ENCODE measurements at places on chromosomes 6 and 20. TPM values are rescaled to one million over a fixed set of nuclear protein-coding genes. Genes with fewer than 3 reads are reported as not detected.

- DNase-seq, result peak; percentile 26
These were observed 101.4 kb downstream of the ADGB start for GRCh38 chr6:146700078-146700686.

OVOL2 gene
- not detected for total RNA-seq

HCRTR2 gene
- total RNA-seq, result not detected

- DNase-seq, result no peak
These were observed 234.1 kb downstream of the TMEM242 start for GRCh38 chr6:157089258-157089657.

DNA sequence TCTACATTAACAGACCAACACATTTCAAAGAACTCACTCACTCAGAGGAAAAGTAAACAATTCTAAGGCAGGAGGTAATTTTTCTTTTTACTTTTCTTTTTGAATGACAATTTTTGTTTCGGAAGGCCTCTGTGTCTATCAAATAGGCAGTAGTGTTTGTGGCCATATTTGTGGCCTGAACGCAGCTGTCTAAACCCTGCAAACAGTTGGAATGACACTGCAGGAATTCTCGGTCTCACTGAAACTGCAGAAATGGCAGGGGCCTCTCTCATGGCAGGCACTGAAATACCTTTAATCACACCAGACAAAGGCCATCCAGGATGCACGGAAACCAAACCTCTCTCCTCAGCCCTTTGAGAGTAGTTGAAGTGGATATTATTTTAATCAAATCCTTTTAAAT, 30.4 kb downstream of the FYN start:
- DNase-seq, result no peak

- DNase-seq, result no peak
These were observed 53.6 kb downstream of the ENPP1 start for GRCh38 chr6:131861381-131861780.

COL9A3 gene
- 1.0 TPM for total RNA-seq

DNA sequence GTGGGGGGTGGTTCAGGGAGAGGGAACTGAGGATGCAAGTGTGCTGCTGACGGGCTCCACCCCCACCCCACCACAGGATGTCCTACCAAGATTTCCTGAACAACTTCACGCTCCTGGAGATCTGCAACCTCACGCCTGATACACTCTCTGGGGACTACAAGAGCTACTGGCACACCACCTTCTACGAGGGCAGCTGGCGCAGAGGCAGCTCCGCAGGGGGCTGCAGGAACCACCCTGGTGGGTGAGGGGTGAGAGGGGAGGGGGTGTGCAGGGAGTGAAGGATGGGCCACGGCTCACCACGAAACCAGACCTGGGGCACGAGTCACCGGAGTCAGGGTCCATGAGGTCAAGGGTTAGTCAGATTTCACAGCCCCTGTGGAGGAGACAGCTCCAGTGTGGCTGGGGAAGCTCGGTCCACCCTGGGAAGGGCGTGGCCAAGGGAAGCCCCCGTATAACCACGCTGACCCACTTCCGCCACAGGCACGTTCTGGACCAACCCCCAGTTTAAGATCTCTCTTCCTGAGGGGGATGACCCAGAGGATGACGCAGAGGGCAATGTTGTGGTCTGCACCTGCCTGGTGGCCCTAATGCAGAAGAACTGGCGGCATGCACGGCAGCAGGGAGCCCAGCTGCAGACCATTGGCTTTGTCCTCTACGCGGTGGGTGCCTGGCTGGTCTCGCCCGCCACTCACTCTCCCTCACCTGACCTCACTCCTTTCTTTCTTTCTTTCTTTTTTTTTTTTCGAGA, 18.3 kb downstream of the CAPN11 start:
- peak; percentile 41 for DNase-seq

WFDC12 gene
- not detected for total RNA-seq

LAMA4 gene
- 0.21 TPM for total RNA-seq

DNA sequence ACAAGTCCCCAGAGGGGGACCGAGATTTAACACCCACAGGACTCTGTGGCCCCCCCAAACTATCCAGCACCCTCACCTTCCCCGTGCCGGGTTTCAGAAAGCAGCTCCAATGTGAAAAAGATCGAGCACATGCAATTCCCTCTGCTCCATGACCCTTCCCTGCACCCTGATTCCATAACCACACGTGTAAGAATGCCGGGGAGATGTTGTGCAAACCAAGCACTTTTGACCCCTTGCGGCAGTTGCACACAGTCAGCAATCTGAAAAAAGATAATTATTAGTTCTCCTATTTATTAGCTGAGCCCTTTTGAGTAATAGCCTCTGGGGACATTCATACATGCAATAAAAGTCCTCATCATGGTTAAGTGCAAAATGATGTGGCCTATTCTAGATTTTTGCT, 13.0 kb downstream of the FOXQ1 start:
- DNase-seq, result no peak

GRCh38 chr20:48102931-48103660, 317.8 kb upstream of the SULF2 start:
- no peak for DNase-seq

- DNase-seq, result no peak
These were observed 63.4 kb upstream of the SIRPG start for GRCh38 chr20:1720845-1721475.

DEF6 gene
- 66.3 TPM for total RNA-seq

GRCh38 chr6:827431-827830, 134.5 kb upstream of the EXOC2 start:
- peak; percentile 23 for DNase-seq

DNA sequence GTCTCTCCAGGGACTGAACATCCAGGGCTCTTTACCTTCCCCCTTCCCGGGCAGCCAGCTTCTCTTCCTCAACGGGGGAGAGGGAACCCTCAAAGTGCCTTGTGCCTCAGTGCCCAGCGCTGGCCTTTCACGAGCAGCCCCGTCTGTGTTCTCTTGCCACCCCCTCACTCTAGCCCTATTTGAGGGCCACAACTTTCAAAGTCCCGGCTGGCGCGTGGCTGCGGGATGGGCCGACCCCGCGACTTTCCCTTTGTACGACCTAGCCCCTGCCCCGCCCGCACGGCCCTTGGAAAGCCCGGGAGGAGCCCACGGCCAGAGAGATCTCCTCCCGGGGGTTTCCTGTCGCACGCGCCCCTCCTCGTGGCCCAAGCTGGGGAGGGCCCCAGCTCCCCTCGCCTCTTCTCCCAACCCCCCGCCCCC, 559 bp downstream of the SCRT2 start:
- no peak for DNase-seq

DNA sequence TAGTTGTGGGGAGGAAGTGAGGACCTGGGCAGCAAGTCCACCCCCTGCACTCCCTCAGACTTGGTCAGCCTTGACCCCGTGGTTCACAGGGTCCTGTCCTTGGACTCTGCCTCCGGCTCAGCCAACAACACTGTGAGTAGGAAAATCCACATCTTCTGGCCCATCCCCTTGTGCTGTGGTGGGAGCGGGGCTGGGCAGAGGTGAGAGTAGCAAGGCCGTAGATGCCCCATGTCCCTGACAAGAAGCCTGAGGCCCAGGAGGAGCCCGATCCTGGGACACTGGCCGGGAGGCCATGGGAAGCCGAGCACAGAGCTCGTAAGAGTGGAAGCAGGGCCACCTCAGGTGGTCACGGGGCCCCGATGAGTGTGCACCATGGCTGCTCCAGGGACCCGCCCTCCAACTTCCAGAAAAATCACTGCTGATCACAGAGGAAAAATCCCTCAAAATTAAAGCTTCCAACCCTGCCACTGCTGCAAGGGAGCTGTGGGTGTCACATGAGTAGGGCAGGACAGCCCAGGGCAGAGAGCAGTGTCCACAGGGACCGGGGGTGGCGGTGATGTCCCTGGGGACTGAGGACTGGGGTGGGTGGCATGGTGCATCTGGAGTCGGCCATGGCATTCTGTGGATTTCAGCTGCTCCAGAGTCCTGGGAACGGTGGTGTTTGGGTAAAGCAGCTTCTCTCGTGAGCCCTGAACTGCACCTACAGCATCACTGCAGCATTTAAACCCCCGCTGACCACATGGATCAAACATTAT, 189.4 kb downstream of the DLL1 start:
- DNase-seq, result no peak

GRCh38 chr6:131858765-131859415, 51.1 kb downstream of the ENPP1 start:
- DNase-seq, result no peak

CCR6 gene
- 7.3 TPM for total RNA-seq

HDGFL1 gene
- 1.1 TPM for total RNA-seq

ADGB gene
- total RNA-seq, result not detected

C20orf141 gene
- not detected for total RNA-seq

MEI4 gene
- not detected for total RNA-seq

SLX4IP gene
- total RNA-seq, result 5.9 TPM

All from GM12878 (cell line).